ENCODE measurements at places on chromosomes 7 and 10.

- peak; percentile 29 for DNase-seq
Measured at GRCh38 chr7:107469929-107470328, at the start of gene GPR22. Gene GPR22, plus strand, starts transcription at chr7:107470057. Its CDS starts 4,004 bp downstream, at chr7:107474061.

GRCh38 chr10:110483633-110484032 lies 14.1 kb upstream of the DUSP5 start:
- no peak for DNase-seq

GRCh38 chr7:157423348-157423747 lies 86.5 kb downstream of the DNAJB6 start:
- no peak for DNase-seq

DNA sequence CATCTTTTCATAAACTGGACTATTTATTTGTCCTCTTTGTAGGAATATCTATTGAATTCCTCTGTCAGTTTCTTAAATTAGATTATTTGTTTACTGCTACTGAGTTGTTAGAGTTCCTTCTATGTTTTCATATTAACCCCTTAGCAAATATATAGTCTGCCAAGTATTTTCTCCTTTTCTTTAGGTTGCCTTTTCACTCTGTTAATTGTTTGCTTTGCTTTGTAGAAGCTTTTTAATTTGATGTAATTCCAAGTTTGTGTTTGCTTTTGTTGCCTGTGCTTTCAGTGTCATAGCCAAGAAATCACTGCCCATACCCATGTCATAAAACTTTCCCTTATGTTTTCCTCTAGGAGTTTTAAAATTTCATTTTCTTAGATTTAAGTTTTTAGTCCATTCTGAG lies 256.2 kb upstream of the SEMA3A start:
- DNase-seq, result no peak

GRCh38 chr7:37713613-37714012 lies 30.0 kb downstream of the GPR141 start:
- DNase-seq, result no peak

- no peak for DNase-seq
Measured at GRCh38 chr7:92228100-92228499, 17.6 kb downstream of the KRIT1 start.

DNA sequence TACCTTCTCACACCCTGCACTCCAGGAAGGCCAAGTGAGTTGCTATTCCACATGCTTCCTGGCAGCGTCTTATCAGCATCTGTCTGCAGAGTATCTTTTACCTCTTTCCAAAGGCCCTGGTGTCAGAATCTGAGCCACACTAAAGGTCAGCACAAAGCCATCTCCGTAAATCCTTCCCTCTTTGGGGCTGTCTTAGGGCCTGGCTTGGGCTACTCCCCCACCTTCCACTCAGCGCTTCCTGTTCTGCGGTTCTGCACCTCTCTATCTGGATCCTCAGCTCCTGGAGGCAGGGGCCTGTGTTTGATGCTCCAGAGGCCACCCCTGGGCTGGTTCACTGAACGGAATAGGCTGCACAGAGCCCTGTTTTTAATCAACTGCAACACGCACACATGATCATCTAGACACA lies 334.8 kb upstream of the GALNT17 start:
- no peak for DNase-seq

DNA sequence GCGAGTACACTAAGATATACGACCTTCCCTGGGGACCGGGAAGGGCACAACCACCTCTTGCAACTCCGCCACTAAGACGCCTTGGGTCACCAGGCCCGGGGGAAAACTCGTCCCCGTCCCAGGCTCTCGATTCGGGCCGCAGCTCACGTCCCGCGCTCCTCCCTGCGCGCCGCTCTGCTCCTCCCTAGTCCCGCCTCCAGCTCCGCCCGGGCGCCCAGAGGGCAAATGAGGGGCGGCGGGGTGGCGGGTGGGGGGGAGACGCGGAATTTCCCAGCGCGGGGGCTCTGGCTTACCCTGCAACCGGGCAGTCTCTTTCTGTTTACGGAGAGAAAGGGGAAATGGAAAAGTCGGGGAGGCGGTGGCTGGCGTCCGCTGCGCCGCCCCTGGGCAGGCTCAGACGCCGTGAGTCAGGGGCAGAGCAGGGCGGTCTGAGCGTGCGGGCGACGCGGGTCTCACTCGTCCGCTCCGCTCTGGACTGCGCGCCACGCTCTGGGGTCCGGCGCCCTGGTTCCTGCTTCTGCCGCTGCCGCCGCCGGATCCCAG lies at the start of gene MAP3K8:
MAP3K8 (plus strand) TSS at position 455 of the 543 bp plus-strand sequence. CDS start 4,755 bp downstream, outside the sequence.
- peak; percentile 94 for DNase-seq

DNA sequence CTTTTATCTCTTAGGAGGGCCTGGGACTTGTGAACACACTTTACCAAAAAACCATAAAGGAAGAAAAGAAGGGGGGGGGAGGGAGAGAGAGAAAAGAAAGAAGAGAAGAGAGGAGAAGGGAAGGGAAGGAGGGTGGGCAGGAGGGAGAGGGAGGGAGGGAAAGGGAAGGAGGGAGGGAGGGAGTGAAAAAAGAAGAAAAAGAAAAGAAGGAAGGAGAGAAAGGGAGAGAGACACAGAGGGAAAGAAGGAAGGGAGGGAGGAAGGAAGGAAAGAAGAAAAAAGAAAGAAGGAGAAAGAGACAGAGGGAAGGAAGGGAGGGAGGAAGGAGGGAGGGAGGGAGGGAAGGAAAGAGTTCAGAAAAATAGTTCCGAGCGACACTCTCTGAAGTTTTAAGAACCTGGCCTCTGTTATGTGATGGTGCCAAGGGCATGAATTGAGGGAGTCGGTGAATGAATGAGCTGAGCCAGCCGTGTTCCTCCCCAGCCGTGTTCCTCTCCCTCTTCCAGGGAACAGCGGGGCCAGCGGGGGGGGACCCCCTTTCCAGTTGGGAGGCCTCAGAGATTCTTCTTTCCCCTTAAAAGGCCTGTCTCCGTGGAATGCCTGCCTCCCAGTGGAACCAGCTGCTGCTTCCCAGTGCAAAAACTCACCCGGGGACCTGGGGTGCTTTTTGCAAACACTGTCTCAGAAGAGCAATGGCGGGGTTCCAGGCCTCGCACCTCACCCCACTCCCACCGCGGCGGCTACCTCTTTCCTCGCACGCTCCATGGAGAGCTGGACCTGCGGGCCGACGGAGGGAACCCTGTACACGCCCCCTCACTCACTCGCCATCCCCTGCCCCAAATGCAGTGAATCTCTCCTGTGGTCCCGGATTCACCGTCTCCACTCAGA lies 84.1 kb downstream of the FOXL3 start:
- DNase-seq, result no peak

- DNase-seq, result no peak
Measured at GRCh38 chr7:2417981-2418481, 14.6 kb downstream of the CHST12 start.

DNA sequence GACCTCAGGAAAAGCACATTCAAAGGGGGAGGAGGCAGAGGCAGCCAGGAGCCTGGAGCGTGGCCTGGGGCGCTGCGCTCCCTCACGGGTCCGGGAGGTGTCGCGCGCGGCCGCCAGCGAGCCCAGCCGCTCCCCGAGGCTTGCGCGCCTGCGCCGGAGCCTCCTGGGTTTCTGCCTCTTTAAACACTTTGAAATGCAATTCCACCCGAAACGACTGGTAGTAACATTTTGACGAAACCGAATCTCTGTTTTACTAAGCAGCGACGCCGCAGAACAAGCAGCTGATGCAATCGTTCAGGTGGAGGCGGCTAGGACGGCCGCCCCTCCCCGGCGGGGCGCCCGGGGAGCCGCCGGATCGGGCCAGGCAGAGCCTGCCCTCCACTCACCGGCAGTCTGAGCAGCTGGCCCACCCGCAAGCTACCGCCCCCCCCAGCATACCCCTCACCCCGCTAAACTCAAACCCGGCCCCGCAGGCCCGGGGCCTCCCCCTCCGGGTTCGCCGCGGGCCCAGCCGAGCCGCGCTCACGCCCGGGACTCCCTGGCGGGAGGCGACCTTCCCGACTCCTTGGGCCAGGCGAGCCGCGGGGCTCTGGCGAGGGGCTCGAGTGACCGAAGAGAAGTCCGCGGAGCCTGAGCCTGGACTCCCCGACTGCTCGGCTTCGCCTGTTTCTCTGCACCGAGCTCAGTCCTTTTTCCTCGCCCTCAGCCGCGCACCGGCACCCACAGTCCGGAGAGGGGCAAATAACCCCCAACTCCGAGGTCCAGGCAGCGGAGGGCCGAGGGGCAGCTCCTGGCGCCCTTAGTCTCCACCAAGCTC lies 3.2 kb downstream of the MKX start:
- peak; percentile 95 for DNase-seq

DNA sequence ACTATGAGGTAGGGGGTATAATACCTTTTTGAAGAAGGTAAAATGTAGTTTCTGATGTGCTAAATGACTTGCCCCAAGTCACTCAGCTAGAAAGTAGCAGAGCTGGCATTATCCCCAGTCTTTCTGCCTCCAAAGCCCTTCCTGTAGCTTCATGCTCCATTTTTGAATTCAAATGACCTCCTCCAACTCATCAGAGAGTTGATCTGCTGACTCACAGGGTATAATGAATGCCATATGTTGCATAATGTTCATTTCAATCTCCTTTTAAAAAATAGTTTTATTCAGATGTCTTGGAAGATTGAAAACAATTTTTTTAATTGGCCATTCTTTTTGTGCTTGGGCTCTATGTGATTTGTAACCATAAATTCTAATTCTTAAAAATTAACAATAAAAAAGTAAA lies 272.8 kb upstream of the IMMP2L start:
- DNase-seq, result no peak

DNA sequence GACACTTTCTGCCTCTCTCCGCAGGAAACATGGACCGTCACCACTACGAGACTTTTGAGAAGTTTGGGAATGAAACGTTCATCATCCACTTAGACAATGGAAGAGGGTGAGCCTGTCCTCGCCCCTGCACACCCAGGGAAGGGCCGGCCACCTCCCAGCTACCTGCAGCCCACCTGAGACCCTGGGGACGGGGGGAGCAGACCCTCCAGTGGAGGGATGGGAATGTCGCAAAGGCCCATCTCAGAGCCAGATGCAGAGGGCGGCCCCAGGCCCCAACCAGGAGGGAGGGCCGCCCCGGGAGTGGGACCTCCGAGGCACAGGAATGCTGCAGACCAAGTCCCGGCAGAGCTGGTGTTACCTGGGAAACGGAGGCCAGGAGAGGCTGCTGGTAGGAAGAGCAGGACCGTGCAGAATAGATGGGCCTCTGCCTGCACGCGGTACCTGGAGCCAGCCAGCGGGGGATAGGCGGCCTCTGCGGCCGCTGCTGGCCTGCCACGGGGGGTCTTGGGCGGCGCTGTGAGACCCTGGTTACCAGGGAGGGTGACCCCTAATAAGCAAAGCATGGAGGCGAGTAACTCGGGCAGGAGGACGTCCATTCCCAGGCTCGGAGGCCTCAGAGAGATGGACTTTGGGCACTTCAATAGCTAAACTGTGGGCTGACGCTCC lies 32.9 kb upstream of the FOXL3 start:
- DNase-seq, result no peak

DNA sequence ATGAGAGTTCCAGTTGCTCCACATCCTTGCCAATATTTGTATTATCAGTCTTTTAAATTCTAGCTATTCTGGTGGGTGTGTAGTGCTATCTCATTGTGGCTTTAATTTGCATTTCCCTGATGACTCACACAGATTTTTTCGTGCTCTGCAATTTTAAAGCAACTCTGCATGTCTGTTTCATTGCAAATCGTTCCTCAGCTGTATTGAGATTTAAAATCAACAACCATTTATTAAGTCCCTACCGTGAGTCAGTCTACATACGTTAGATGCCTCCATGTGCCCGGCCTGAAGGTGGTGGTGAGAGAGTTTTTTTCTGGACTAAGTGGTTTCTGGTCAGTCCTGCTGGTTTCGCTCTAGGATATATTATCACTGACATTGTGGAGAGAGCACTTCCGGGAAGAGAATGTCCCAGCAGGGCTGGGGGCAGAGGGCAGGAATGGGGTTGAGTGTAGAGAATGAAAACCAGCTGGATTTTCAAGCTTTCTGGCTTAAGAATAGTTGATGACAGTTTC lies 8.4 kb upstream of the HYCC1 start:
- DNase-seq, result no peak

DNA sequence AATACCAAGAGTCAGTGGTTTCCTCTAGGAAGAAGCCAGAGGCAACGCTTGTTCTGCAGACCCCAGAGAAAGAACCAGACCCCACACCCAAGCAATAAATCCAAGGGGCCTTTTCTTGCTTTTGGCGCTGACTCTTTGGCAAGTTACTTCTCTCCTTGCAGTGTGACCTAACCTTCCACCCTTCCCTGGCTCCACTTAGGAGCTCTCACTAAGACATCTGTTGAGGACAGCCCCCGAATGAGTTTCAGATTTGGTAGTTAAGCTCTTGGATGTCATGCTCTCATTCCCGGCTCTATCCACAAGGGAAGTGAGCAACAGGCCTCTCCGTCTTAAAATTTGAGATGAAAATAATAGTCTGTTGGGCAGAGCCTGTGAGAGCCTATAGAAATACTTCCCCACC lies 50.6 kb upstream of the FAM204A start:
- no peak for DNase-seq

- no peak for DNase-seq
Measured at GRCh38 chr10:31490858-31491504, 172.0 kb downstream of the ZEB1 start.

GRCh38 chr10:36425131-36425797 lies 700.1 kb upstream of the ANKRD30A start:
- DNase-seq, result no peak

- DNase-seq, result no peak
Measured at GRCh38 chr10:5560142-5560816, 35.5 kb downstream of the CALML3 start.

DNA sequence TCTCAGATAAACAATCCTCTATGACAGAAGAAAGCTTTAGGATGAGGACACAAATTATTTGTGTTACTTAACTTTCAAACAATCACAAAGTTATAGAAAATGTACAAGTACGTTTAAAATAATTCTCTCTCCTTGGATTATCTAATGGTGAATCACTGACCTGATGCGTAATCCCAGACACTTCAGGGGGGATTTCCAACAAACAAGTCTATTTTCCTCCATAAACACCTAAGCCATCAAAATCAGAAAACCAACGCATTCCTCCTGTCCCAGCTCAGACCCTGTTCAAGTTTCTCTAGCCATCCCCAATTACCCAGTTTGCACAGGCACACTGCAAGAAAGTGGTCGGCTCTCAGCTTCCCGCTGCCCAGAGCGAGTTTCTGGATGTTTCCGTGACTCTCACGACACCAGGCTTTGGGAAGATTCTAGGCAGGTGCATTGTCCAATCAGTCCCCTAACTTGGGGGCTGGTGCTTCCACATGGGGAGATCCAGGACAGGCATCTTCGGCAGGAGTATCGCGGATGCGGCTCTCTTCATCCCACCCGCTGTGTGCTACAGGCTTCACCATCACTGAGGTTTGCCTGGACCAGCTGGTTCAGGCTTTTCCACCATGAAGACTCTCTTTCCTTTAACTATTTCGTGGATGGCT lies 200.0 kb downstream of the ZMYND11 start:
- no peak for DNase-seq

Measured in posterior cingulate gyrus (tissue), 11 donors.